ENCODE measurements at places on chromosomes 6 and 20. TPM values are rescaled to one million over a fixed set of nuclear protein-coding genes. Genes with fewer than 3 reads are reported as not detected.

GRCh38 chr20:19212821-19213502, 520 bp downstream of the SLC24A3 start:
- no peak for DNase-seq

DNA sequence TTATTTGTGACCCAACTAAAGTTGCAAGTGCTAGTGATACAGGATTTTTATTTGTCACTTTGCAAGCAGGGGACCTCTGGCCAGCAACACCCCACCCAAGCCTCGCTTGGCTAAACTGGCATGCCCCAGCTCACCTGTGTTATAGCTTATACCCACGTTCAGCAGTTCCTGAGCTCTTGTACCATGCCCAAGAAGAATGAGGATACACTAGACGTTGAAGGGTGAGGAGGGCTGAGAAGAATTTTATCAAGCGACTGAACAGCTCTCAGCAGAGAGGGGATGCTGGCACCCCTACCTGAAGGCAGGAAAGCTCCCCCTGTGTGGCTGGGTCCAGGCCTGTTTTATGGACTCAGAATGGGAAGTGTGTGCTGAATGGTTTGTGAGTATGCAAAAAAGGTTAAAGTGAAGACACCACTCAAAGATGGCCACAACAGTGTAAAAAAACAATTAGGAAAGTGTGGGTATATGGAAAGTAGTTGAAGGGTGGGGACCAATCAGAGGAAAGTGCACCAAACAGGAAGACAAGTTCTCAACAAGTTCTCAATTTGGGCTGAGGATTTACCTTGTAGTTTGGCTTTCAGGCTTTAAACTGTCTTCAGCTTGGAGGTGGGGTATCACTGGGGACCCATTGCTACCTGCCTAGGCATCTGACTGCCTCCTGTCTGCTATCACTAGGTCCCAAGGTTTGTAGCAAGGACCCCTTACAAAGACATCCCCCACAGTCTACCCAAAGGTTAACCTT, 15.0 kb downstream of the BTN2A1 start:
- DNase-seq, result no peak

The CNR1 gene
- total RNA-seq, result not detected

DNA sequence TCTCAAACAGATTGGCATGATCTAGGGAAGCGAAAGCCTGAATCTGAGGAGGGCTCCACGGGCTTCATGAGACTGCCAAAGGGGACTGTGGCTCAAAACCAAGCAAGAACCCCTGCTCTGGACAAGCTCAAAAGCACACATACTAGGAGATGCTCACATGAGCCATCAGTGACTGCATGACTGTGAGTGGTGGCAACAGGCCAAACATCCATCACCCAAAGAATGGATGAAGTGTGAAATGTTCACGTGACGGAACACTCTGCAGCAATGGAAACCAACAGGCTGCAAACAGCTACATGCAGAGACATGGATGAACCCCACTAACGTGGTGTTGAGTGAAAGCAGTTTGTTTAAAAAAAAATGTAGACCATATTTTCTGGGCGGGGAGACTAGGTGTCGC, 136.3 kb downstream of the PREX1 start:
- DNase-seq, result no peak

The GNAS-AS1 gene
- total RNA-seq, result 5.7 TPM

The HFE gene
- 46.0 TPM for total RNA-seq

DNA sequence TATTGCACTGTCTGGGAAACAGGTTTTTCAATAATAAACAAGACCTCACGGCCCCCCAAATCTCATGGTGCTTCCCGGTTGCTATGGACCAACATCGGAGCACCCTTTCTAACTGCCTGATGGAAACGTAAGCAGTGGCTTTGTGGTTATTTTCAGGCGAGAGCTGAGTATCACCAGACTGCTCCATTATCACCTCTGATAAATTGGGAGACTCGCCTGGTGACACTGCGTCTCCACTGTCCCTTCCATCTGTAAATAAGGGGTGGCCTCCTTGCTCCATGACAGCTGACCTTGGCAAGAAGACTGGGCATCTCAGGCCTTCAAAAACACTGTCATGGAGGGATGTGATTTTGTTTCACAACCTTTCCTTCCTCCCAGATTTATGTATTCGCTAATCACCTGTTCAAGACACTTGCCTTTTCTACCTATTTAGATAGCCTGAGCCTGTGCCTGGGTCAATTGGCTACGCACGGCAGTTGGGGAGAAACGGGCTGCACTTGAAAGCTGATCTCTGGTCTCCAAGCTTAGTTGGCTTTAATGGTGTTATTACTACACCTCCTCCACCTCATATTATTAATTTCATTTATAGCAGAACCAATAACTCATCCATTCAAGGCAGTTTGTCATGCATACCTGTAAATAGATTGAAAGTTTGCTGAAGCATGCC, 17.7 kb upstream of the CDH4 start:
- DNase-seq, result no peak

DNA sequence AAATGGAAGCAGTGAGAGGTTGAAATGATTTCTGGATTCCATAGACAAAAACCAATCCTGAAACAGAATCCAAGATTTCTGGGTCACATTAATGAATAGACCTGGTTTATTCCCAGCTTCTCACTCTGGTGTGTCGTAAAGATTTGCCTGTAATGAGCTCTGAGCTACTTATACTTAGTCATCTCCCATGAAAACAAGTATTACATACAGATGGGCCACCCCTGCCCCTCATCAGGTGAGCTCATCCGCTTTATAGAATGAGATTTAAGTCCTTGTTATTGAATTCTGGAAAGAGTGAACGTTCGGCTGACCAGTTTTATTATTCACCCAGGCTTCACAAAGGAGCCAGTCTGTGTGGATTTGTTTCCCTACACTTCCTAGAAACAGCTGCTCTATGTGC, 47.1 kb upstream of the TMEM181 start:
- no peak for DNase-seq

GRCh38 chr20:18259730-18260129, 28.6 kb upstream of the ZNF133 start:
- peak; percentile 94 for DNase-seq

DNA sequence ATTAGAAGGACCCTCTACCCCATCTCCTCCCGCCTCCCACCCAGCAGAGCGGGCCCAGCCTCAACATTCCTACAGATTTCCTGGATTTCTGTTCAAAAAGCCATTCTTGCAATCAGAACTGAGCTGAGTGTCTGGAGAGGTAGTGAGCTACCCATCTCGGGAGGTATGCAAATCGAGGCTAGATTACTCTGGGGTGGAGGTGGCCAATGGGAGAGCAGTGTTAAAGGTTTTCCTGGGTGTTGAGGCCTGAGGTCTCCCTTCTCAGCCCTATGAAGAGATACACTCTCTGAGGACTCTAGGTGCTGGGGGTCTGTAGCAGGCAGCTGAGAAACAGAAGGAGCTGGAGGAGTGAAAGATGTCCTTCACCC, 57.0 kb downstream of the CD40 start:
- DNase-seq, result no peak

Data from PC-9 (cell line).